ENCODE measurements at places on chromosomes 12 and 14.
A peak's percentile ranks its signal among the peaks of the same experiment; 100 is the strongest.

GRCh38 chr12:94889445-94890210, 113.9 kb downstream of the NDUFA12 start:
- DNase-seq = no peak

- DNase-seq = no peak
These were observed 5.9 kb downstream of the KRT86 start for GRCh38 chr12:52280319-52280795.

DNA sequence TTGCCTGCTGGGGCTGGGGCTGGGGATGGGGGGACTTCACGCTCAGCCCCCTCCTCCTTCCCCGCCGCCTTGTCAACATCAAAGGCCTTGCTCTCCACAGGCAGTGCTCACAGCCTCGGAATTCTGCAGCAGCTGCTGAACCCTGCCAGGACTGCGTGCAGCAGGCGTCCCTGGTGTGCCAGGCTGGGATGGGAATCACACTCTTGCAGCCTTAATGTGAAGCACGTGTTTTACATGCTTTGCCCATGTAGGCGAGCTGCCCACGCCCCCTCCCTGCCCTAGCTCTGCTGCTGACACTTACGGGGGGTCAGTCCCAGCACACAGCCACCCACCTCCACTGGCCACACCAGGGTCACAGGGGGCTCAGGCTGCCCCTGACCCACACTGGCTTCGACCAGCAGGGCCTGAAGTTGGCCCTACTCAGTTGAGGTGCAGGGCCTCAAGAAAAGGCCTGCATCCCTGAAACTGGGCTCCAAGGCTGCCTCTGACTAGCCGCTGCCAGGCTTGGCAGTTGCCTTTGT, 276.2 kb upstream of the RTL1 start:
- DNase-seq = no peak

- DNase-seq = no peak
These were observed 11.9 kb upstream of the TMEM119 start for GRCh38 chr12:108609537-108610335.

DNA sequence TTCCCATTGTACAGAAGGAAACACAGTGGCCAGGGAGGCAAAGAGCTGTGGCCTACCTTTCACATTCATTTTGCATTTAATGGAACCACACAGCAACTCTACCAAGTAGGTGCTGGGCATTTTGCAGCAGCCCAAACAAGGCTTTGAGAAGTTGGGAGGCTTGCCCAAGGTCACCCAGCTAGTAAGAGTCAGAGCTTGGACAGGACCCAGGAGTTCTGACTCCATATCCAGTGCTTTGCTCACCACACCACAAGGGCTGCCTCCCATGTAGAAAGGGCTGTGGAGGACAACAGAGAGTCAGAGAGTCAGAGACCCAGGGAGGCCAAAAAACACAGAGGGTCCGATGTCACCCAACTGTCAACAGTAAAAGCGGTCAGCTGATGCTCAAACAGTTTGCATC, 400.2 kb downstream of the BCL11B start:
- no peak for DNase-seq

DNA sequence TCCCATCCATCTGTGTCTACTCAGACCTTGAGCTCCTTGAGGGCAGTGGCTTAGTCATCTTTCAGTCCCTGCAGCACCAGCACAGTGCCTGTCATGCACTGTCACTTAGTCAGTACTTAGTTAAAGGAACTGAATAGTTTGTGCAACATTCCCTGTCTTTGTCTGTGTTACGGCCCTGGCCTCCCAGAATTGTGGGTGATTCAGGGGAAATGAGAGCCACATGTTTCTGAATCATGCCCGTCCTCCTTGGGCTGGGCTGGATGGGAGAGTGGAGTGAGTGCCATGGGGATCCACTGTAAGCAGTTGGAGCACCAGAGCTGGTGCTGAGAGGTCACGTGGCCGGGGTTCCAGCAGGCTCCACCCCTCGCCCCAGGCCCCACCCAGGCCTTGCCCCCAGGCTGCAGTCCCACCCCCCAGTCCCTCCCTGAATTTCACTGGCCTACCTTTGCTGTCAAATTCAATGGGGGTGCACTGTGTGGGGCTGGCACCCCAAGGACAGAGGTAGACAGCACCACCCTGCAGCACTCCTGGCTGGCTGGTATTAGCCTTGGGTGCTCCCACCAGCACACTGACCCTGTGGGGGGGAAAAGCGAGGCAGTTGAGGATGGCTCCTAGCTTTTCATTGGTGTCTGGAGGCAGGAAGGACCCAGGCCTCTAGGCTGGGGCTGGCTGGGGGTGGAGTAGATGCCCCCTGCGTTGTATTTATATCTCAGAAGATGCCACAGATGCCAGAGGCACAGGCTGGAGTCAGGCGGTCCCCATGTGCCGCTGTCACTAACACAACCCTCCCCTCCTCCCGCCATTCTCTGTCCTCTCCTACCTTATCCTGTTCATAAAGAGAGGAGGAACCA, 7.5 kb downstream of the ITGA5 start:
- peak; percentile 59 for DNase-seq

- no peak for DNase-seq
These were observed 129.8 kb downstream of the TMX1 start for GRCh38 chr14:51369814-51370213.

- DNase-seq = no peak
These were observed 366.4 kb downstream of the IPO8 start for GRCh38 chr12:30329281-30329680.

GRCh38 chr12:130498589-130499385, 161.1 kb downstream of the PIWIL1 start:
- DNase-seq = no peak

DNA sequence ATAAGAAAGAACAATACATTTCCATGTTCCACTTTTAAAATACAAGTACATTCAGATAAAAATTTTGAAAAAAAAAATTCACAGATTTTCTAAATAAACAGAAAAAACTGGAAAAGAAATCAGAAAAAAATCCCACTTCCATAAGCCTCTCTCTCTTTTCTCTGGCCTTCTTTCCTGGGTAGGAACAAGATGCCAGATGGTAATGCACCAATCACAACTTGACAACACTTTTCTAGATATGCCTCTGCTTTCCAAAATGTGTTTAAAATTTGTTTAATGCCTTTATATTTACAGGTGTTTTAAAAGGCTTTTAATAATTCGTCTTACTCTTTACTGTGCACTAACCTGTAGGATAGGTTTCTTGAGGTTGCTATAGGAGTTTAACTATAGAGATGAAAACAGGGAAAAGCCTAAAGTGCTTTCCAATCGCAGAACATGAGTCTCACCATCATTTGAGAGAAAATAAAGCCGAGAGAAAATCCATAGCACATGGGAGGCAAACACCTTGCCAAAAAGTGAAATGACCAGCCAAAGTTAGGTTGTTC, 74.2 kb downstream of the TMTC1 start:
- no peak for DNase-seq

DNA sequence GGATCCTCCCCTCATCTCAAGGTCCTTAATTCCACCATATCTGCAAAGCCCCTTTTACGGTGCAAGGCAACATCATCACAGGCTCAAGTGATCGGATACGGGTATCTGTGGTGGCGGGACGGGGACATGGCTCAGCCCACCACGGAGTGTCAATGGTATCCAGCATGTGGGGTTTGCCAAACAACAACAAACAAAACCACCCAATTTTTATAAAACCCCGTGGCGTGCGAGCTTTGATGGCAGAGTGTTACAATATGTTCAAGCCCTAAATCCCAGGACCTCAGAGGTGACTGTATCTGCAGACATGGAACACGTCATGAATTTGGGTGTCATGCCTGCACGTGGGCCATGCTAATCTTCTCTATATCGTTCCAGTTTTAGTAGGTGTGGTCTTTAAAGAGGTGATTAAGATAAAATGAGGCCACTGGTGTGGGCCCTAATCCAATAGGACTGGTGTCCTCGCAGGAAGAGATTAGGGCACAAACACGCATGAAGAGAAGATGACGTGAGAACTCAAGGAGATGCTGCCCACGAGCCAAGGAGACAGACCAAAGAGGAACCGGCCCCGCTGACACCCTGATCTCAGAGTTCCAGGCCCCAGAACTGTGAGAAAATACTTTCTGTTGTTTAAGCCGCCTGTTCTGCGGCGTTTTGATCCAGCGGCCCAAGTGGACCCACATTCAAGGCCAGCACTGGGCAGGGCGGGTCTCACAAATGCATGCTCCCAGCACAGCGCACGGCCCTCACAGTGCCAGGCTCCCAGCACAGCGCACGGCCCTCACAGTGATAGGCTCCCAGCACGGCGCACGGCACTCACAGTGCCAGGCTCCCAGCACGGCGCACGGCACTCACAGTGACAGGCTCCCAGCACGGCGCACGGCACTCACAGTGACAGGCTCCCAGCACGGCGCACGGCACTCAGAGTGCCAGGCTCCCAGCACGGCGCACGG, 6.7 kb upstream of the GOLGA3 start:
- no peak for DNase-seq

GRCh38 chr14:22713631-22713950, 52.9 kb upstream of the OXA1L start:
- no peak for DNase-seq

- DNase-seq = no peak
These were observed 142.4 kb downstream of the PLCZ1 start for GRCh38 chr12:18595412-18595811.

DNA sequence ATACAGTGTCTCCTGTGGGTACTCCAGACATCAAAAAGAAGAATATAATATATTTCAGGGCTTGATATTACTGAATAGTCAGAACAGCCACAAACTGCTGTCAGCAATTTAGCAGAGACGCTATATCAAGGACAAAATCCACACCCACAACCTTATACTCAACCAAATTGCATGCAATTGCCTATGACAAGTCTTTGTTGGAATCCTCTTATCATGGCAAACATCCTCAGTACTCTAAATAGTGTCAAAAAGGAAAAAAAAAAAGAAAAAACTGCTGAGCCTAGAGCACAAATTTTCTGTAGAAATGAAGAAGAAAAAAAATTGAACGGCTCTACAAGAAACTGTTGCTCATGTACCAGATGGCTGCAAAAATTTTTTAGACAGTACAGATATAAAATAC, 485.7 kb downstream of the TMTC2 start:
- no peak for DNase-seq

- DNase-seq = no peak
These were observed 93.2 kb downstream of the CHST11 start for GRCh38 chr12:104549815-104550480.

- DNase-seq = no peak
These were observed 248.4 kb upstream of the CCDC196 start for GRCh38 chr14:66237741-66238140.

- no peak for DNase-seq
These were observed 269.2 kb upstream of the DAAM1 start for GRCh38 chr14:58919217-58919616.

DNA sequence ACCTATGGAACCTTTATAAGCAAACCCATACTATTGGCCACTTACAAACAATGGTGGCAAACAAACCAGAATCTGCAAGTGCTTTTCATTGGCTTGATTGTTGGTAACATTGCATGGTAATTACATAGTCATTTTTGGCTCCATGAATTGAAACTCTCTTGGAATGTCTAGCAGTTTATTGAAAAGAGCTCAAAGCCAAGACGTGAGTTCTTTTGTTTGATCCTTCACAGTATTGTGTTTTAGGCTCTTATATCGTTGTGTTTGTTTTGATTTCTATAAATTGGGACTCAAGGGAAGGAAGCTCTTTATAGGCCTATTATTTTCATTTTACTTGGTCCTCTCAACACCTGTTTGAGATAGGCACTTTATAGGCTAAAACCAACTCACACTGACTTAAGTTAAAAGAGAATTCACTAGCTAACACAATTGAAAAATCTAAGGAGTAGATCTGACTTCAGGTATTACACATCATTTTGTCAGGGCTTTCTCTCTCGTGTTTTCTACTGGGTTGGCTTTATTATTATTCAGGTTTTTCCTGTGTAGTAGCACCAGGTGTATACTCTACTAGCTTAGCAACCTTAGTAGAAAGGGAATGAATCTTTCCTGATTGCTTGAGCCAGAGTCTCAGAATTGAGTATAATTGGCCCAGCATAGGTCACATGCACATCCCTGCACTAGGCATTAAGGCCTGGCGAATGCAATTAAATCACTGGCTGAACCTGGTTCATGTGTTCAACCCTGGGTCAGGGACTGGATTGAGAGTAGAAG, 341.4 kb downstream of the RAD51B start:
- no peak for DNase-seq

GRCh38 chr14:24849471-24849870, 200.5 kb downstream of the STXBP6 start:
- no peak for DNase-seq

GRCh38 chr12:1912580-1913376, 5.7 kb downstream of the CACNA2D4 start:
- DNase-seq = no peak

GRCh38 chr14:26289891-26290486, 307.8 kb downstream of the NOVA1 start:
- DNase-seq = no peak

DNA sequence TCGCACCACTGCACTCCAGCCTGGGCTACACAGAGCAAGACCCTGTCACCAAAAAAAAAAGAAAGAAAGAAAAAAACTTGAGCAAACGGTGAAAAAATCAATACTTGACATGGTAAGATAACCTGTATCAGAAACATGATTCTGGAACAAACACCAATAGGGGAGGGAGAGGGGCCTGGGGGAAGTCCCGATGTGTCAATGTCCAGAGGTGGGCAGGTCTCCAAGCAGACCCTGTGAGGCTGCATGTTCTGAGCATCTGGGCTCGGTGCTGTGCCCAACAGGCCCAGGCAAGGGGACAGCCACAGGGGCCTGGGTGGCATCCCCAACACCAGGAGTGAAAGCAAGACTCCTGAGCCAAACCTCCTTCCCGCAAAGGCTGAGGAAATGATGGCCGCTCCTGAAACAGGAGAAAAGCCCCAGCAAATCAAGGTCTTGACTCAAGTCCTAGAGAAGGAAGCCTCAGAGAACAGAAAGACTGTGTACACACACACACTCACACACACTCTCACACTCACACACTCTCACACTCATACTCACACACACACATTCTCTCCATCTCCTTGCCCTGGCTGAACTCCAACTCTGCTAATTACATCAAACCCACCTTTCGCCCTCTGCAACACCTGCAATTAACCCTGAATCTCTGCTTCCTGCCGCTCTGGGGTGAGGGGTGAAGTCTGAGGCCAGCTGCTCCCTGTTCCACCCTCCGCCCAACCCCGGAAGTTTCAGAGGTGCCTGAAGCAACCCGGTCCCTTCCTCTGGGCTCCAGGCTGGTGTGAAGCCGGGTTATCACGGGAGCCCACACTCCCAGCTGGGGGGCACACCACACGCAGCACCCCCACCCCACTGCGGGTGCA, 20.4 kb downstream of the CCDC88C start:
- DNase-seq = peak; percentile 63

DNA sequence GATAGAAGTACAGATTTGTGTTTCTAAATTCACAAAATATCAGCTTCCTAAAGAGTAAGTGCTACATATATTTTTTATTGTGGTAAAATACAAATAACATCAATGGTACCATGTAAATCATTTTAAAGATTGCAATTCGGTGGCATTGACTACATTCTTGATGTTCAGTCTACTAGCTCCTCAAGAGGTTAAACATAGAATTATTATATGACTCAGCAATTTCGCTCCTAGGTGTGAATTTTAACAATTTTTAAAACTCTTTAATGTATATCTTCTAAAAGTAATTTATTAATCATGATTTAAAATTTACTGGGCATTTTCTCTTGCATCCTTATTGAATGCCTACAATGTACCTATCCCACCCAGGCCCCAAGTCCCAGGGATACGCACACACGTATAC, 29.8 kb upstream of the OAS1 start:
- DNase-seq = no peak

Data from T-cell (primary cell).